ENCODE measurements at places on chromosomes 5 and 9.
A peak's percentile ranks its signal among the peaks of the same experiment; 100 is the strongest.

DNA sequence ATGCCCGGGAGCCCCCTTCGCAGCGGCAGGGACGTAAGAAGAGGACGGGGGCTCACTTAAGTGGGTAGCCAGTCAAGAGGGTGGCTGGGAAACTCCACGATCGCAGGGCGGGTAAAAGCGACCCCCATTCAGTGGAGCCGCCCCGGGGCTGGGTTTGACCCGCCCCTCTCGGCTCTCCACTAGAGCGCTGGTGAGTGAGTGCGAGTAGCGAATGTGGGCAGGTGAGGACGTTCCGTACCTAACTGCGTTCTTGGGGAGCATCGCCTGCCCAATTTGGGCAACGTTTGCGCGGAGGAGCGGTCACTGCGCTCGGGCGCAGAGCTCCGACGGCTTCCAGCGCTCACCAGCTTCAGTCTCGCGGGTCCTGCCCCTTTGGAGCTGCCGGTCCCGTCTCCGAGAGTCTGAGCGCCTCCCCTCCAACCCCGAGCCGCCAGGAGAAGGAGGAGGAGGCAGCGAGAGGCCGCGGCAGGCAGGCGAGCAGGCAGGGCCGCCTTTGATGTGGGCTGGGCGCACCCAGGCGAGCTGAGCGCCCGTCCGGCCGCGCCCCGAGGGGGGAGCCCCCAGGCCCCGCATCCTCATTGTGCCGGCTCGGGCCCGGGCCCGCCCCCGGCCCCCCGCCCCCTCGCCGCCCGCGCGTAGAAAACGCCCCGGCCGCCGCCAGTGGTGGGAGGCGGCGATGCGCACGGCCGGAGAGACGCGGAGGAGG is at the start of gene FGF18:
Gene FGF18, plus strand, starts transcription at position 666 of the 706 bp plus-strand sequence. CDS start 553 bp downstream, outside the sequence.
- DNase-seq: peak; percentile 74

DNA sequence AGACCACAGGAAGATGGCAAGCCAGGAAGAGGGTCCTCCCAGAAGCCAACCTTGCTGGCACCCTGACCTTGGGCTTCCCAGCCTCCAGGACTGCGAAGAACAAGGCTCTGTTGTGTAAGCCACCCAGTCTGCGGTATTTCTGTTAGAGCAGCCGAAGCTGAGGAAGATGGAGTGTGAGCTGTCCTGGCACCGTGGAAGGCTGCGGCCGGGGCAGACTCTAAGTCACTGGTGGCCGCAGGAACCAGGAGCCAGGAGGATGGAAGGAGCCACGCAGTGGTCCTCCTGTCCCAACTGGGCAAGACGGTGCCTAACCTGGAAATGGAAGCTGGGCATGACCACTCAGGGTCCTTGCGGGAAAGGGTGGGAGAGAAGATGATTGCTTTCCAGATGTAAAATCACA is 89.1 kb downstream of the ZNF354C start:
- no peak for DNase-seq

- DNase-seq: no peak
Observed at GRCh38 chr5:173050791-173051190, 5.4 kb upstream of the CREBRF start.

DNA sequence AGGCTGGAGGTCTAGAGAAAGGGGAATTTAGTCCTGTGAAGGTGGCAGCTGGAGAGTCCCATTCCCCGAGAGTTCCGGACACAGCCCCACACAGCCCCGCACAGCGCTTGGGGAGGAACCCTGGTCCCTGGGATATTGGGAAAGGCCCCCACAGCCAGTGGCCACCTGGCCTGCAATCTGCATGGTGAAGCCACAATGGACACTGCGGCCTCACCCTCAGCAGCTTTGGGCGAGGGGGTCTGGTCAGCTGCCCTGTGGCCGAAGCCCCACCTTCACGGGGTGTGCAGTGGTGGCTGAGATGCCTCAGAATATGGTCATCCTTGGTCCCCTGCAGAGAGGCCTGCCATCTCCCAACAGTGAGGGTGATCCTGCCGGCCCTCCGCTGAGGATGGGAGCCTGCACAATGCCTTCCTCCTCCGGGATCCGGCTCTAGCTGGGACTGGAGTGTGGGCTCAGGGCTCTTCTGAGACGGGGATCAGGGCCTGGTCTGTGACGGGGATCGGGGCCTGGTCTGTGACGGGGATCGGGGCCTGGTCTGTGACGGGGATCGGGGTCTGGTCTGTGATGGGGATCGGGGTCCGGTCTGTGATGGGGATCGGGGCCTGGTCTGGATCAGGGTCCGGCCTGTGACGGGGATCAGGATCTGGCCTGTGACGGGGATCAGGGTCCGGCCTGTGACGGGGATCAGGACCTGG is 33.3 kb upstream of the TMEM250 start:
- no peak for DNase-seq

GRCh38 chr9:75601280-75601679 is 289.2 kb upstream of the PCSK5 start:
- no peak for DNase-seq

GRCh38 chr9:72424131-72424530 is 59.1 kb upstream of the ZFAND5 start:
- no peak for DNase-seq
